NCI-H2081 (cell line): ENCODE measurements at places on chromosomes 13 and 19.
A peak's percentile ranks its signal among the peaks of the same experiment; 100 is the strongest.

GRCh38 chr19:35009424-35010415, 9.6 kb downstream of the GRAMD1A start:
- no peak for DNase-seq

DNA sequence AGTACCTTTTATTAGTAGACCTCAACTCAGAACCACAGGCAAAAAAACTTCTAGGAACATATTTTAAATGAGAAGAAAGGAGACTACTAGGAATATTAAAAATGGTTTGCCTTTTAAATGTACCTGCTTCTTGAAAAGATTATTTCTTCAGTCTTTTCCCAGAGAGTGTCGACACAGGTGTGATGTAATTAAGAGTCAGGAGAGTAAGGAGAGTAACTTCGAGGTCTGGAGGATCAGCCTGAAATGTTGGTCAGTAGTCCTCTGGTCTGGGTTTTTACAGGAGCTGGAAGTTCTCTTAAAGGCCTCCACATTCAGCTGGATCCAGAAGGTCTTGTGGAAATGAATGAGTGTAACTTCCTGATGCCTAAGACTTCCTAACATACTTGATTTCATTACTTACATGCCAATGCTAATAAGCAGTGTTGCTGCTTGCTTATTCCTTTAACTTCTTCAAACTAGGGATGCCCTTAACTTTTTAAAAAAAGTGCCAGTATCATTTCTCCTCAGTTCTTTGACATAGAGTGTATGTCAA, at the start of gene KCTD4:
Gene KCTD4 (minus strand): TSS at position 345 of the 532 bp plus-strand sequence. CDS start 6,478 bp downstream, outside the sequence.
- no peak for DNase-seq

GRCh38 chr13:57813651-57814050, 182.1 kb downstream of the PCDH17 start:
- DNase-seq, result no peak

DNA sequence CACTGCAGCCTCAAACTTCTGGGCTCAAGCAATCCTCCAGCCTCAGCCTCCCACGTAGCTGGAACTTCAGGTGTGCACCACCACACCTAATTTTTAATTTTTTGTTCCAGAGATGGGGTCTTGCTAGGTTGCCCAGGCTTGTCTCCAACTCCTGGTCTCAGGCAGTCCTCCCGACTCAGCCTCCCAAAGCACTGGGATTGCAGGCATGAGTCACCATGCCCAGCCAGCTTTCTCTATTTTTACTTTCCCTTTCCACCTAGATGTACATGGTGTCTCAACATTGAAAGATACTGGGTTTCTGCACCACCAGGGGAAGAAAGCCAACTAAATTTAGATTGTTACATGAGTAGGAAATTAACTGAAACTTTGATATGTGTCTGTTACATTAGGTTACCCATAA, 13.8 kb upstream of the ZNF846 start:
- no peak for DNase-seq

GRCh38 chr13:40389081-40389641, 277.3 kb downstream of the FOXO1 start:
- DNase-seq, result no peak

DNA sequence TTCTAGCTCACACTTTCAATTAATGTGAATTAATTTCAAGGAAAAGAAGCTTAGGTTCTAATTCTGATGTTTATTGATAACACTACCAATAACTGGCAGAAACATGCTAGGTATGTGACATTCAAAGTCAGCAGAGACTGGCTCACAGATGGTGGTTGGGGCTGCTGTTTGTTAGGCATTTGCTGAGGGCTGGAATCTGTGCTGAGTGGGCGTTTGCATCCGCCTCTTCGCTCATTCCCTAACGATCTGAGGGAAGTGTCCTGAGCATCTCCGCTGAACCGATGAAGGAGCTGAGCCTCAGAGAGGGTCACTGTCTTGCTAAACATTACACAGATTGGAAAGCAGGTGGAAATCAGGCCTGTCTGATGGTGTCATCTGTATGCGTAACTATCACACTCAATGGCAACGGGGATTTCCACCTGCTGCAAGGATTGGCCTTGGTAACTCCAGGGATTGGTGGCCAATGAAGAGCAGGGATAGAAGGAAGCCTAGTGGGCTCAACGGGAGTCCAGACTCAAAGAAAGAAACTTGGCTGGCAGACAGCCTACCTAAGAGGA, 338.9 kb downstream of the TEX29 start:
- DNase-seq, result no peak

DNA sequence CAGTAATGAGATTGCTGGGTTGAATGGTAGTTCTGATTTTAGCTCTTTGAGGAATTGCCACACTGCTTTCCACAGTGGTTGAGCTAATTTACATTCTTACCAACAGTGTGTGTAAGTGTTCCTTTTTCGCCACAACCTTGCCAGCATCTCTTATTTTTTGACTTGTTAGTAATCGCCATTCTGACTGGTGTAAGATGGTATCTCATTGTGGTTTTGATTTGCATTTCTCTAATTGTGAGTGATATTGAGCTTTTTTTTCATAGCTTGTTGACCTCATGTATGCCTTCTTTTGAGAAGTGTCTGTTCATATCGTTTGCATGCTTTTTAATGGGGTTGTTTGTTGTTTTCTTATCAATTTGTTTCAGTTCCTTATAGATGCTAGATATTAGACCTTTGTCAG, 245.0 kb downstream of the MTUS2 start:
- no peak for DNase-seq

- no peak for DNase-seq
Measured at GRCh38 chr13:109275852-109276251, 510.5 kb downstream of the IRS2 start.

- DNase-seq, result no peak
Measured at GRCh38 chr13:95025116-95025515, 276.1 kb downstream of the ABCC4 start.

DNA sequence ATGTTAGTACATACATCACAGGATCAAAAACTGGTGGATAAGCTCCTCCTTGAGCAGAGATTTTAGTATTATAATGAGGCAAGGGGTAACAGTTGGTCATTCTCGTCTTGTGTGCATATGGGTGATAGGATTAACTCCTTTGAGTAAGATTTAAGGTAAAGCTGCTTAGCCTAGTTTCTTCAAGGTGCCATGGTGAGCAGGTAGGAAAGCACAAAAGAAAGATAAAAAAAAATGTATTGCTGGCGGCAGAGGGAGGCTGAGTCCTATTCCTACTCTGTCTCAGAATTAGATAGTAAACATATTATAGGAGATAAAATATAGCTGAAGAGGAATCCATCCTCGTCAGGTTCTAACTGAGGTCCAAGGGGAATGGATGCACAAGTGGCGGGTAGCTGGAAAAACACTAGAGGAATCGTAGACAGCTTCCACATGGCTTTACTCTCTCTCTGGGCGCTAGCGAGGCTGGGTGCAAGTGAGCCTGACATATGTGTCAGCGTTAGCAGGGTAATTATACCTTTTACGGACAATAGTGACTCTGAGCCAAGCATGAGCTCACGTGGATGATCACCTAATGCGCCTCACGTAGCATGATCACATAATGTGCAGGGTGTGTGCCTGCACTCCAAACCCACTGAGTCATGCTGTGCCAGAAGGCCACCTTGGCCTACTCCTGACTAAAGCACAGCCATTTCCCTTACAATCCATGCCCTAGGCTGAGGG, 734.3 kb upstream of the MIR17HG start:
- no peak for DNase-seq

DNA sequence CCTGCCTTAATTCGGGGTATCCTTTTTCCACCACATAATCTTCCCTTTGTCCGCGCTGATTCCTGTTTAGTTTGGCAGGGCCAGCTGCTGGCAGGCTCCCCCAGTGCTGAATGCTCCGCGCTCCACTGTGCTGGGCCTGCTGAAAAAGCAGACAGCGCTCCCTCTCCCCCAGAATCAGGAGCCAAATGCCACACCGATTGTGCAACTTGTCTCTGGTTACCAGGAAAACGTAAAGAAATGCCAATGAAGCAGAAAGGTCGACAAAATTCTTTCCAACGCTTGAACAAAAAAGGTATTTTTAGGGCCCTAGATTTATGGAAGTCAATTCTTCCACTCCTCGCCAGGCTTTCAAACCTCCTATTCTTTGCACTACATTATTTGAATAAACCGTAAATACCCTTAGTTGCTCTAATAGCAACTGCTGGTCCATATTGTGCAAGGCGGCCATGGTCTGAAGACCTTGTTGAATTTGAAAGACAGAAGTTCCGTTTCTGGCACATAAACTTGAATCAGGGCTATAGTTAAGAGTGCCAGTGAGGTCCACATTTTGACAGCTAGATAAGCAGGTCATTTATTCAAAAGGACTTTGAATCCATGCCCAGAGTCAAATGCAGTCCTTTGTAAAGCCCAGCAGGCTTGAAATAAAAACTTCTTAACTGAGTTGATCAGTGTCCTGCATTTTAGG, 206.7 kb upstream of the RFC3 start:
- DNase-seq, result no peak

GRCh38 chr13:29946093-29946492, 95.7 kb upstream of the UBL3 start:
- DNase-seq, result no peak

GRCh38 chr19:55676383-55676782, 1.4 kb downstream of the EPN1 start:
- DNase-seq, result no peak

DNA sequence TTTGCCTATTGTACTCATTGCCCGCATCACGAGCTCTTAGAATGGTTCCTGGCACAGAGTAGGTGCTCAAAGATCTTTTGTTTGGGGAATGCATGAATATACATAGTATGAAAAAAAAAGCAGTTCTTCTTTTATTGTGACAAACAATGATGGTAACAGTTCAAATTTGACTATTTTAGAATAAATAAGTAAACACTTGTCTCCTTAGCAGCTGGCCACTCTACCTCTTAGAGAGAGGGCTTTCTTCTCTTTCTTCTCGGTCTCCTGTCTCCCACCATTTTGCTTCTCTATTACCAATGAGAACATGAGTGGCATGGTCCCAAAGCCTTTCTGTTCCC, 639 bp upstream of the SLAIN1 start:
- no peak for DNase-seq

- DNase-seq, result no peak
Measured at GRCh38 chr13:78910147-78910546, 251.2 kb upstream of the OBI1 start.

GRCh38 chr19:49340865-49341718, 5.9 kb downstream of the CD37 start:
- DNase-seq, result no peak

- no peak for DNase-seq
Measured at GRCh38 chr13:40644838-40645604, 21.4 kb downstream of the FOXO1 start.

DNA sequence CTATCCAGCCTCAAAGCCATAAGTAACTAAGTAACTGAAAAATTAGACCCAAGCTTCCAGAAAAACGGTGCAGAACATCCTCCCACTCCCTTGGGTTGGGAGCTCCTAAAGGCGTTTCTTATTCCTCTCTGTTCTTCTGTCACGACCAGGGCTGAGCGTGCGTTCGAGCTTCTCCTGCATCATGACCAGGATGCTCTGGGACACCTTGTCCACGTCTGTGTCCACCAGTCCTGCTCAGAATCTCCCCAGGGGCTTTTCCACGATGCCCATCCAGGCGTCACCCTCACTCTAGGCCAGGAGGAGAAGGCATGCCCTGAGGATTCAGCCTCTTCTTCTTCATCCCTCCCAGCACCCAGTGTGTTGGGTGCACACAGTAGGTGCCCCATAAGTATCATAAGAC, 37.8 kb upstream of the GAS6 start:
- no peak for DNase-seq

- peak; percentile 21 for DNase-seq
Measured at GRCh38 chr13:39035204-39035603, 2.7 kb downstream of the PROSER1 start.

- no peak for DNase-seq
Measured at GRCh38 chr13:88895261-88895941, 1224.2 kb downstream of the SLITRK5 start.

- DNase-seq, result no peak
Measured at GRCh38 chr19:15874821-15875474, 22.9 kb downstream of the CYP4F2 start.

- peak; percentile 65 for DNase-seq
Measured at GRCh38 chr19:56112313-56112709, 8.8 kb downstream of the ZNF787 start.

- no peak for DNase-seq
Measured at GRCh38 chr19:43407416-43408005, 7.2 kb upstream of the TEX101 start.

GRCh38 chr19:55111238-55111831, 6.1 kb downstream of the PPP1R12C start:
- DNase-seq, result no peak

DNA sequence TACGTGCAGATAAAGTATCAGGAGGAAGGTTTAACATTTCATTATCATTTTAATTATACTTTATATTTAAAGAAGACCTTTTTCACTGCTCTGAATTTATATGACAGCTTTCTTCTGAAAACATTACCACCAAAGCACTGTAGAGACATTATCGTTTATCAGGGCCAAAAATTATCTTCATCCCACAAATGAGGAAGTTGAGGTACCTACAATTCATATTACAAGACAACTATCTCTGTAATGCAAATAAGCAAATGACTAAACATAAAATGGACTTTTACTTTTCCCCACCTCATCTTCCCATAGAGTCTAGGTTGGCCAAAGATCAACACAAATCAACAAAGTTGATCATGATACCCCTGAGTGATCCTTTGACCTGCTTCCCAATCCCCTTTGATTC, 30.9 kb upstream of the SMAD9 start:
- DNase-seq, result no peak

GRCh38 chr13:74070065-74070464, 64.1 kb downstream of the KLF12 start:
- DNase-seq, result no peak

- DNase-seq, result peak; percentile 11
Measured at GRCh38 chr13:72255908-72256307, 388.9 kb upstream of the DACH1 start.

DNA sequence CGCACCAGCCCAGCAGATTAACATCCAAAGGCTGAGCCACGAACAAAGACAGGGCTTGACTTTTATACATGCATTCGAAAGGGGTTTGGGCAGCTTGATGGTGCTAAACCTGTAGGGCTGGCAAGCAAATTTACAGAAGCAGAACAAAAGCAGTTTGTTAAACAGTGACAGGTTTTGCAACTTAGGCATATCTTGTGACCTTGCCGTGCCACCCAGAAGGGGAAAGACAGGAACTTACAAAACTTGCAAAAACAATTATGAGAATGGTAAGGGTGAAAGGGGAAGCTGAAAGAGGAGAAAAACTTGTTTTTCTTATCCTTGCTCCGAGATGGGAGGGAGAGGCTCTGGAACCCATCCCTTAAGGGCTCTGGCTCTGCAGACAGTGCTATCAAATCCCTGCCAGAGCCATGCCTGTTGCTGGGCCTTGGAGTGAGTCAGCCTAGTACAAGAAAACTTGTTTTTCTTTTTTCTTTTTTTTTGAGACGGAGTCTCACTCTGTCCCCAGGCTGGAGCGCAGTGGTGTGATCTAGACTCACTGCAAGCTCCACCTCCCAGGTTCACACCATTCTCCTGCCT, 1325.2 kb upstream of the PRR20A start:
- DNase-seq, result no peak

- DNase-seq, result no peak
Measured at GRCh38 chr13:80447747-80448146, 106.8 kb upstream of the SPRY2 start.

- no peak for DNase-seq
Measured at GRCh38 chr13:21733475-21734263, 62.8 kb downstream of the FGF9 start.
